Cardiac fibroblast (primary cell): ENCODE measurements at places on chromosomes 2 and 18.

GRCh38 chr2:216860426-216861137 is 718 bp upstream of the TNP1 start:
- no peak for DNase-seq

DNA sequence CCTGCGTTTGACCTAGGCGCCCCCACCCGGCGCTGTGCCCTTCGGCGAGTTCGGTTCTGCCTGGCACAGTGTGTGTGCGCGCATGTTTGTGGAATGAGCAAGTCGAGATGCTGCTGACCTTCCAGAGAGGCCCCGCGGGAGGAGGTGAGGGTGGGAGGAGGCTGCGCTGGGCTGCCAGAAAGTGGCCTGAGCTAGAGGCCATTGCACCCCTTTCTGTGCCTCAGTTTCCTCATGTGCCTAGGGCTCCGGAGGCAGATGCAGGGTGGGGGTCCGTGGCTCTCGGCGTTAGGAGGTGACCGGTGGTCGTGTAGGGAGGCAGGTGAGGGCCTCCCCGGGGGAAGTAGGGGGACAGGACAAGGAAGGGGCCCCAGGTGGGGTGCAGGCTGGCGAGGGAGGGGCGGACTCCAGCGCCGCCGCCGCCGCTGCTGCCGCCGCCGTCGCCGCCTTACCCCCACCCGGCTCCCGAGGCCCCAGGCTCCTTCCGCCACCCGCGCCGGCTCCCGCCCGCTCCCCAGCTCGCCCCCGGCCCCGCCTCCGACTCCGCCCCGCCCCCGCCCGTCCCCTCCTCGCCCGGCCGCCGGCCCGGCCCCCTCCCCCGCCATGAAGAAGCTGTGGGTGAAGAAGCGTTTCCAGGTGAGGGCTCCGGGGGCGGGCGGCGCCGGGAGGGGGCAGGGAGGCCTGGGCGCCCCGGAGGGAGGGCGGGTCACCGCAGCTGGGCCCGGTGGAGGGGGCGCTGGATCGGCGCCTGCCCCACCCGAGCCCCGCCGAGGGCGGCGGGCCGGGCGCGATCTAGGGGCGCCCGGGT is 7.0 kb downstream of the SPEG start:
- DNase-seq = peak; percentile 69

GRCh38 chr2:131042148-131042775 is 51.0 kb downstream of the FAM168B start:
- DNase-seq = no peak

GRCh38 chr2:41930807-41931566 is 116.8 kb upstream of the PKDCC start:
- DNase-seq = peak; percentile 70

DNA sequence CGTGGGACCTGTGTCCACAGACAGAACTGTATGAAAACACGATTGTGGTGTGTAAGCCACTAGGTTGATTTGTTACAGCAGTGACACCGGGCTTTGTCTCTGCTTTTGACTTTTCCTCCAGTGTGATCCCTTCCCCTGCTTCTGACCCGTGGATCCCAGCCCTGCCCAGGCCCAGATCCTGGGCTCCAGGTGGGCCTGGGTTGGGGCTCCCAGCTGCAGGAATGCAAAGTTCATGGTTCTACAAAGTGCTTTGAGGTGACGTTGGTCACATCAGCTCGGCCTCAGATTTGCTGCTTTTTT is 26.8 kb downstream of the HPCAL1 start:
- no peak for DNase-seq

DNA sequence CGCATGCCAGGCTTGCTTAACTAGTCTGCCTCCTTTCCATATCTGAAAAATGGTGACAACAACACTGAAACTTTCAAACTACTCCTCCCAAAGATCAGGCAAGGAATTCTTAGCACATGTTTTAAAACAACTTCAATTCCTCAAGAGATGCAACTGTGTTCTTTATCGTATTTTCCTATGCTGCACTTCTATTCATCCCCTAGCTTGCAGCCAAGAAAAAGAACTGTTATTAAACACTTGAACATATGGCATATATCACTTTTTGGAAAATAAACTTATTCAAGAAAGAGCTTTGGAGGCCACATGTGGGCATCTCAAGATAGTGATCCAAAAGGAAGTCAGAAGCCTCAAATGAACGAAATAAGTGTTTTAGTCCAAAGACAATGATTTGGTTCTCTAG is 75.6 kb upstream of the STAM2 start:
- no peak for DNase-seq

DNA sequence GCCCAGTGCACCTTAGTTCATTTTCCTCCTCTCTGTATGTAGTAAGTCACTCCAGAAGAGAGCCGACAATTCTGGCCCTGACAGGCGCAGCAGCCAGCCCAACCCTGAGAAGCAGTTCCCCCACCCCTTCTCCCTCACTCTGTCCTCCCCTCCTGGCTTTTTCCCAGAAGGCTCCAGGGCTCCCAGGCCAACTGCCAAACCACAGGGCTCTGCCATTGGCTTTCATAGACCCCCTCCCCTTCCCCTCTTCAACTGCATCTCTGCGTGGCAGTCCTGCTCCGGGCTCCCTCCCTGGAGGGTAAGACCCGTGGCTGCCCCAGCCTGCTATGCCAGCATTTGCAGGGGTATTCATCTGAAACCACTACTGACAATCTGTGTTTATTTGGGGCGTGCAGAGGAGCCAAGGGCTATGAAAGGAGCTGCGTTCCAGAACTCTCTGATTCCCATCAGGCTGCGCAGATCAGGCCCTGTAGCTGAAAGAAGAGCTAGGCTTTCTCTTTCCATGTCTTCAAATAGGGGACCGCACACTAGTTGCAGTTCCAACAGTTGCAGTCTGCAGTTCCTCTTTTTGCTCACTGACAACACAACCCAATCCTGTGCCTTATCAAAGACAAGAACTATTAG is 388.6 kb upstream of the TNP1 start:
- DNase-seq = peak; percentile 75

- no peak for DNase-seq
Observed at GRCh38 chr2:1972011-1972410, 227.7 kb upstream of the PXDN start.

- peak; percentile 25 for DNase-seq
Observed at GRCh38 chr18:44541159-44541558, 139.5 kb upstream of the SETBP1 start.

DNA sequence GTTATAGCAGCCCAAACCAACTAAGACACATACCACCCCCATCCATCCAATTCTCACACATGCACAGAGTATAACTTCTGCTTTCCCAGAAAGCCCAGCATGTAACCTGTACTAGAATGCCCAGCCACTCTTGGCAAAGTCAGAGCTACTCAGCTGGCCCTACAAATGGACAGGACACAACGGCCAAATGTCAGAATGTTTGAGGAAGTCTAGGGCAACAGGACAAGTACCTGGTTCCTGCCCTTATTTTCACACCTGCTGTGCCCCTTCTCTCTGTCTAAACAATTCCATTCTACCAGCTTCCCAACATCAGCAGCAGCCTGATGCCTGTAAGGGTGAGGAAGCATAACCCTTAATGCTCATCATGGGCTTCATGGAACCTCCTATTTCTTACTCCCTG is 15.1 kb upstream of the BZW1 start:
- no peak for DNase-seq

GRCh38 chr18:28715206-28715605 is 538.3 kb upstream of the CDH2 start:
- DNase-seq = peak; percentile 47

DNA sequence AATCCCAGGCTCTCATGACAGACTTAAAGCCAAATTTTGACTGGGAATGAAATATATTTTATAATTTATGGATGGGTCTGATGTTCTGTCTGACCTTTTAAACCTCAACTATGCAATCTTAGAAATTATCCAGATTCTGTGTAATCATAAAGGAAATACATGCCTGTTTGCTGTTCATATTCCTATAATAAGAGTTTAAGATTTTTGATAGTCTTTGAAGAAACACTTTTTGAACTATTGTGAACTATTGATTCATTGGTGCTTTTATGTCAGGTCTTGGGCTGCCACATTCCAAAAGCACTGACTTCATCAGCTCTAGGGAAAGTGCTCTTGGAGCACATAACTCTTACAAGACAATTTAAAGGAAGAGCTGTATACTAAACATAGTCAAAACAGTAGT is 64.2 kb downstream of the CCDC150 start:
- DNase-seq = peak; percentile 41
